GM04504 (cell line): ENCODE measurements at places on chromosomes 16 and 17.

DNA sequence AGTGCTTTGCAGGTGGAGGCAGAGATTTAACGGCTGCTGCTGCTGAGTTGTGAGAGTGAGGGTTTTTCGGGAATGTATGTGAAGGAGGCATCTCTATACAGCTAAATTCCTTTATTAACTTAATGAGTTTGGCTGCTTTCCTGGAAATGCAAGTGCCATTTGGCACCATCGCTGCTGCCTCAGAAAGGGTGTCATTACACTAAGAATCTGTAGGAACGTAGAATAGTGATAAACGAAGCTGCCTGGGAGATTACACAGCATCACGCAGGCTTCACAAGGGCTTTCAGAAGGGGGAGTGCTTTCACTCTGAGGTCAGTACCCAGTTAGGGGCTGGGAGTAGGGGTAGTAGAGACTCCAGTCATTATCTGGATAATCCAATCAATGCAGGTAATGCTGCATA is 14.1 kb upstream of the NLRP1 start:
- no peak for DNase-seq

- no peak for DNase-seq
These were observed 30.0 kb downstream of the SDK2 start for GRCh38 chr17:73614256-73614655.

DNA sequence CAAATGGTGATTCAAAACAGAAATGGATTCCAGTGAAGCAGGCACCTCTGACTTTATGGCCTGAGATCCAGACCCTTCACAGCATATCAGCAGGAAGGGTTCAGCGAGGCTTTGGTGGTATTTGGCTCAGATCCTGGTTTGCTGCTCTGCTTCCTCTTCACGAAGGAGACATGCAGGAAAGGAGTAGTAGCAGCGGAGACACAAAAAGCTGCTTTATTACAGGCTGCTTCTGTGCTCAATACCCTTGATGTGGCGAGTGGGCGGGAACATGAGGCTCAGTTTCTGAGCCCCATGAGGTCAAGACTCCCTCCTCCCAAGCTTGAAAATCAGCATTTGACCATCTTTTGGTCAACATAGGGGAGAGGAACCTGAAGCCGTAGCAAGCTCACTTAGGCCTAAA is 213.3 kb upstream of the AXIN2 start:
- DNase-seq: no peak

GRCh38 chr17:65013613-65014391 is 42.7 kb downstream of the GNA13 start:
- peak; percentile 75 for DNase-seq

- DNase-seq: no peak
These were observed 76.5 kb upstream of the ZNF423 start for GRCh38 chr16:49932434-49932833.

DNA sequence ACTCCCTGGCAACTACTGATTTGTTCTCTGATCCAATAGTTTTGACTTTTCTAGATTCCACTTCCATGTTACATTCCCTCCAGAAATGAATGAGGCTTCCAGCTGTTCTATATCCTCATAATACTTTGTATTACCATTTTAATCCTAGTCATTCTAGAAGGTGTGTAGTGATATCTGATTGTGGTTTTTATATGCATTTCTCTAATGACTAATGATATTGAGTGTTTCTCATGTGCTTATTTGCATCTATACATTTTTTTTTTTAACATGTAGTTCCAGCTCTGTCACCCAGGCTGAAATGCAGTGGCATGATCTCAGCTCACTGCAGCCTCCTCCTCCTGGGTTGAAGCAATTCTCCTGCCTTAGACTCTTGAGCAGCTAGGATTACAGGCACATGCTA is 7.3 kb downstream of the ADGRG5 start:
- DNase-seq: no peak
